Lower leg skin (tissue), 4 donors: ENCODE measurements at places on chromosomes 5 and 9. TPM values are rescaled to one million over a fixed set of nuclear protein-coding genes. Genes with fewer than 3 reads are reported as not detected.

ENC1 gene
- total RNA-seq = 14.0 TPM

CANX gene
- total RNA-seq = 213 TPM

ACSL6 gene
- 0.32 TPM for total RNA-seq

CEL gene
- 4.8 TPM for total RNA-seq

CYLC2 gene
- total RNA-seq = not detected

SEC61B gene
- total RNA-seq = 73.2 TPM

TPM2 gene
- 36.3 TPM for total RNA-seq

PIP5K1B gene
- total RNA-seq = 0.42 TPM

PRUNE2 gene
- 6.2 TPM for total RNA-seq

DEPDC1B gene
- total RNA-seq = 2.1 TPM

CRHBP gene
- 0.37 TPM for total RNA-seq

OBP2B gene
- total RNA-seq = not detected

CER1 gene
- not detected for total RNA-seq

SH3TC2 gene
- 1.1 TPM for total RNA-seq

FBP1 gene
- 5.8 TPM for total RNA-seq

MSMP gene
- 2.8 TPM for total RNA-seq

GRM6 gene
- not detected for total RNA-seq

TPRN gene
- 34.2 TPM for total RNA-seq

IFNA2 gene
- total RNA-seq = not detected

IL13 gene
- not detected for total RNA-seq

LCN6 gene
- not detected for total RNA-seq

HRCT1 gene
- 1.1 TPM for total RNA-seq

ADAMTS12 gene
- 1.2 TPM for total RNA-seq

NEUROG1 gene
- total RNA-seq = not detected

DMRT2 gene
- 0.81 TPM for total RNA-seq

SMAD5 gene
- 43.3 TPM for total RNA-seq

WDR38 gene
- total RNA-seq = not detected

ARL14EPL gene
- not detected for total RNA-seq

TJP2 gene
- total RNA-seq = 186 TPM

C9orf50 gene
- not detected for total RNA-seq

FYB1 gene
- total RNA-seq = 1.9 TPM

SPEF2 gene
- 0.49 TPM for total RNA-seq

NR2F1-AS1 gene
- 1.7 TPM for total RNA-seq

CATSPER3 gene
- total RNA-seq = not detected

PSD2 gene
- total RNA-seq = 0.30 TPM

SPINK7 gene
- total RNA-seq = 44.1 TPM

CARTPT gene
- total RNA-seq = not detected

OR1Q1 gene
- total RNA-seq = not detected

C5orf46 gene
- 45.6 TPM for total RNA-seq

WDR31 gene
- 1.9 TPM for total RNA-seq

SPAAR gene
- total RNA-seq = 1.5 TPM

TNC gene
- 47.0 TPM for total RNA-seq

C1QTNF3 gene
- total RNA-seq = 6.9 TPM

CCDC192 gene
- total RNA-seq = not detected

SLC45A2 gene
- total RNA-seq = 2.1 TPM

SLC6A3 gene
- not detected for total RNA-seq

PDE6A gene
- 1.0 TPM for total RNA-seq

ANKRD20A1 gene
- 0.72 TPM for total RNA-seq

STK32A gene
- 9.6 TPM for total RNA-seq

ADAMTSL1 gene
- total RNA-seq = 1.9 TPM

PIGO gene
- 19.8 TPM for total RNA-seq

FSTL4 gene
- total RNA-seq = 8.3 TPM
